ENCODE measurements at places on chromosomes 4 and X.

DNA sequence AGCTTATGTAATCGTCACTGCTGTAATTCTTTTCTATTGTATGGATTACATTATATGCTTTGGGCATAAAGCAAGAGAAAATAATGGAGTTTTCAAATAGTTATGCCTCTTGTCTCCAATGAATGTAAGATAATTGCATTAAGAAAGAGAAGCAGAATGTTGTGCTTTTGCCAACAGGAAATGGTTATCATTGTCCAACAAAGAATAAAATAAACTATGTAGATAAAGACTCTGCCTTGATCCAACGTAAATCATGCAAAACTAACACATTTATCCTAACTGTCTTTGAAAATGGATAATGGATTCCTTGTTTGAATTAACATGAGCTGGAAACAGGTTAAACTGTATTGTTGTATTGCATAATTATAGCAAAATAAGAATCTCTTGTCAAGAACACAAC, 1709.0 kb downstream of the PCDH7 start:
- no peak for DNase-seq

DNA sequence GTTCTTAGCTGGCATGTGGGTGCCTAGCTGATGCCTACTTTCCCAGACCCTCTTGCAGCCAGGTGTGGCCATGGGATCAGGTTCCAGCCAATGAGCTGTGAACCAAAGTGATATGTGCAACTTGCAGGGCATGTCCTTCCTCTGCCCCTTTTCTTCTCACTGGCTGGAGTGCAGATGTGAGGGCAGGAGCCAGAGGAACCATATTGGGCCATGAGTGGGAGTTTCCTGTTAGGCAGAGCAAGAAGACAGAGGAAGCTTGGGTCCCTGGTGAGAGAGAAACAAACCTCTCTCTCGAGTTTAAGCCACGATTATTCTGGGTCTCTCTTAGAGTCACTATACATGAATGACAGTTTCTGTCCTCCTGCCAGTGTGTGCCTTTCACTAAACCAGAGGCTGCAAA, 120.4 kb upstream of the STX18 start:
- no peak for DNase-seq

DNA sequence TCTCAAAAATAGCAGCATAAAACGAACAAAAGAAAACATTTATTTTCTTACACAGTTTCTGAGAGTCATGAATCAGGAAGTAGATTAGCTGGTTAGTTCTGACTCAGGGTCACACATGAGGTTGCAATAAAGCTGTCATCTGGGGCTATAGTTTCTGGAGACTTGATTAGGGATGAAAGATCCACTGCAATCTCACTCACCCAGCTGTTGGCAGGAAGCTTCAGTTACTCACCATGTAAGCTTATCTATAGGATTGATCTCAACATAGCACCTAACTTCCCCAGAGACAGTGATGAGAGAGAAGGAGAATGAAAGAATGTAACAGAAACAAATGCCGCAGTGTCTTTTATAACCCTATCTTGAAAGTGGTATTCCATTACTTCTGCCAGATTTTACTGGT, 435.5 kb downstream of the GABRG1 start:
- DNase-seq = no peak

- no peak for DNase-seq
These were observed 9.4 kb downstream of the TEX13A start for GRCh38 chrX:105211066-105211575.

DNA sequence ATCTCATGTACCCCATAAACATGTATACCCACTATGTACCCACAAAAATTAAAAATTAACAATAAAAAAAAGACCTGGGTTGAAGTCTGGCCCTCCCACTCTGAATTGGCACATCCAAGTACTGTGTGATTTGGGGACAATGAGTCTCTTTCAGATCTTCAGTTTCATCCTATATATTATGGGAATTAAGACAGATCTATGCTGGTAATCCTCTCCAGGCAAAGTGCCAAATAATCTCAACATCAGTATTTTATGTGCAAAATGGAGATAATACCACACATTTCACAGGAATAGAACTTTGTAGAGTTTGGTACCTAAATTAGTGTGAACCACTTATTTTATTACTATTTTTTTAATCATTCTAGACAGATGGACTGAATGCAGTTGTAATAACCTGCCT, 11.0 kb upstream of the SCD5 start:
- no peak for DNase-seq

DNA sequence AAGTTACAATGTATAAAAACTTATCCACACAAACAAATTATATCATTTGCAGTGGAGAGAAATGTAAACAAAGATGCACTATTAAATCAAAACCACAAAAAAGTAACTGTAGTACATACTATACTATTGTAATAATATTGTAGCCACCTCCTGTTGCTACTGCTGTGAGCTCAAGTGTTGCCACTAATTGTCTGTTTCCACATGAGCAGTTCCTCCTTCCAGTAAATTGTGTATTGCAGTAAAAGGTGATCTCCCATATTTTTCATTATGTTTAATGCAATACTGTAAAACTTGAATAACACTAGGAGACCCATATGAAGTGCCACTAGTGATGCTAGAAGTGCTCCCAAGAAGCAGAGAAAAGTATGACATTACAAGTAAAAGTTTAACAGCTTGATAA, 11.7 kb downstream of the LIN54 start:
- no peak for DNase-seq

- DNase-seq = no peak
These were observed 45.2 kb downstream of the STARD8 start for GRCh38 chrX:68692651-68693050.

- DNase-seq = no peak
These were observed 40.1 kb downstream of the RTL3 start for GRCh38 chrX:78618987-78619386.

Data from head of caudate nucleus (tissue), 42 donors.